ENCODE measurements at places on chromosomes 7 and 10.

- DNase-seq, result no peak
Observed at GRCh38 chr7:111103136-111103535, 12.2 kb downstream of the LRRN3 start.

DNA sequence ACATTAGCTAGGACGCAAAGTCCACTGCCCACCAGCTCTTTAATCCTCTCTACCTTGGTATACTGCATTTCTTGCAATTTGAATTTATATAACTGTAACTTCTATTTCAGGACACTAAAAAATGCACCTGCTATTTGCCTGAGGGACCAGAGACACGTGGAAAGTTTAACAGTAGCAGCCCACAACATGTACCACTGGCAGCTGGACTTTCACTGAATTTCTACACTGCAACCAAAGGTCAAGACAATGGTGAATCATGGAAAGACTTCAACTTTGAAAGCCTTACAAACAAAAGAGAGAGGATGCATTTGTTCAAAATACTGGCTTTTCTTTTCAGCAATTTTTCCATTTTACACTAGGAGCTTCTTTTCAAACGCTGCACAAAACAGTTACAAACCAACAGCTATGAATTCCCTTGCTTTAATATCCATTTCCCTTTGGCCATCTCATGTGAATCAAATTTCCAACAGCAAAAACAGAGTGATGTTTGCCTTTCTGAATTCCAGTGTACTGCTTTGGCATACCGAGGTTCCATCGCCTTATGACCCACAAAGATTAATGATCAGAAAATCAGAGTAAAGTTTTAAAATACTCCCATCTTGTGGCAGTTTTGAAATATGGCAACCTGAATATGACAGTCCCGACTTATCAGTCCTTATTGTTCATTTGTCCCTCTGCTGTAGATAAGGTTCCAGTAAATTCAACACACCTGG, 29.9 kb upstream of the HNRNPH3 start:
- DNase-seq, result no peak

- no peak for DNase-seq
Observed at GRCh38 chr10:25687521-25687920, 246.5 kb upstream of the MYO3A start.

- DNase-seq, result no peak
Observed at GRCh38 chr7:121306565-121306964, 22.2 kb upstream of the WNT16 start.

GRCh38 chr7:23698822-23699221, 11.2 kb upstream of the STK31 start:
- DNase-seq, result no peak

DNA sequence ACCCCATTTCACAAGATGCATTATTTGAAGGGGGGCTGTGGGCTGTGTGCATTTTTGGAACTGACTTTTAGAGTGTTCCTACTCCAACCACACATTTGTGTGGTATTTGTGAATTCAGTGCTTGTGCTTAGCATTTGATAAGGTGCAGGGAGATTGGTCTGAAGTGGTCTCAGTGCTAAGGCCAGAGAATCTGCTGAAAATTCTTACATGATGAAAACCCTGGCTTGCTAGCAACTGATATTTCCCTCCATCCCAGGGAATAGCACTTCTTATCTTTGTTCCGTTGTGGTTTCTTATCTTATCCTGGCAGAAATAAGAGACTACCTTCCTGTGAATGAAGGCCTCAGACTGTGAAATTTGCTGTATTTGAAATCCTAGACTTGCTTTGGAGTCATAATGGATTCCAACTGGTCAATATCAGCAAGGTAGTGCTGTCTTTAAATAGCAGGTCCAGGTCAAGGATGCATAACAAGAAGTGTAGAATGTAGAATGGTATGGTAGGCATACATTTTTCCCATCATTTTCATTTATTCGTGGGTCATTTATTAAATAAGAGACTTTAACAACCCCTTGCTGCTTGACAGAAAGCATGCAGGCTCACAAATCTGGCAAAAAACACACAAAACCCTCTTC, 986.9 kb downstream of the REEP3 start:
- no peak for DNase-seq

GRCh38 chr7:21327422-21328409, 100.2 kb upstream of the SP4 start:
- DNase-seq, result no peak
